ENCODE measurements at places on chromosomes 3 and 15.

DNA sequence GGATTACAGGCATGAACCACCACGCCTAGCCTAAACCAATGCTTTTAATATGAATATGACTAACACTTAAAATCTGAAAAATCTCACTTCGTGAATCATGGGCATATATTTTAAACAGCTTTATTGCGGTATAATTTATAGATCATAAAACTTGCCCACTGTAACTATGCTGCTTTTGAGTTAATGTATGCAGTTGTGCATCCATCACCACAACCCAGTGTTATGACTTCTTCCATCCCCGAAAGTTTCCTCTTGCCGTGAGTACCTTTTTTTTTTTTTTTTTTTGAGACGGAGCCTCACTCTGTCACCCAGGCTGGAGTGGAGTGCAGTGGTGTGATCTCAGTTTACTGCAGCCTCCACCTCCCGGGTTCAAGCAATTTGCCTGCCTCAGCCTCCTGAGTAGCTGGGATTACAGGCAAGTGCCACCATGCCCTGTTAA is 7.1 kb downstream of the KAT2B start:
- DNase-seq = no peak

GRCh38 chr3:139917226-139917785 is 17.7 kb upstream of the CLSTN2 start:
- DNase-seq = no peak

- peak; percentile 51 for DNase-seq
Observed at GRCh38 chr15:32866454-32867312, 148.9 kb downstream of the GREM1 start.

- no peak for DNase-seq
Observed at GRCh38 chr3:183349421-183350157, 78.8 kb downstream of the MCF2L2 start.

DNA sequence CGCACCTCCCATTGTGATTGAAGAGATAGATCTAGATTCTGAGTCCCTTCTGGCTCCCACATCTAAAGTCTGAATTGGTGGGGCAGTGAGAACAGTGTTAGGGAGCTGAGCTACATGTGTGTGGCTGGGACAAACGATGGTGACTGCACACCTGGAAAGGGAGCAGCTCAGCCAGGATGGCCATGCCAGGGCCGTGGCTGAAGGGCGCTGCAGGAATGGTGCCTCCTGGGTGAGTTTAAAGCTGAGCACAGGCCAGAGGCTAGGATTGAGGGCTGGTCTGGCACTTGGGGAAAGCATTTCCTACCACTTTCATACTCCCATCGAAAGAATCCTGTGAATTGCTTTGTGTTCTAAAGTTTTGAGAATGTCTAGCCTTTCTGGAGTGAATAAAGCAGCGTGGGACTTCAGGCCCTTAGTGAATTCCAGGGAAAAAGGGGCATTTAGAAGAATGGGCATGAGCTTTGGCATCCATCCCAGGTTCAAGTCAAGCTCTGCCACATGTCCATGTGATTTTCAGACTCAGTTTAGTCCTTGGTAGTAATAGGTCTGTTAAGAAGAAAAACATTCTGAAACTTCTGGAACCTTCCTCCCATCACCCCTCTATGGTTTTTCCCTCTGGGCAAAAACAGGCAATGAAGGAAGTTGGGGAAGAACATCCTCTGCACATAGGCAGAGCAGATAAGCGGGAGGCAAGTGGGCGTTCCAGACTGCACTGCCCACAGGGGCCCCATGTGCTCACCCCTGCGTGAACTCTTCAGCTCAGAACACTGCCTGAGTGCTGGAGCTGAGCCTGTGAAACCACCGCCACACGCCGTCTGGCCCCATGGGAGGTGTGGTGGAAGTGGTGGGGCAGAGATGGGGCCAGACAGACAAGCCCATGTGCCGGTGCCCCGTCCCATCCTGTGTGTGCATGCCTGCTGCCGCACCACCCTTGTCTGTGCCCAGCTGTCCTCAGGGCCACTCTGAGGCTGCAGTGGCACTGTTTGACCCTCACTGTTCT is 12.9 kb upstream of the CPNE9 start:
- no peak for DNase-seq

DNA sequence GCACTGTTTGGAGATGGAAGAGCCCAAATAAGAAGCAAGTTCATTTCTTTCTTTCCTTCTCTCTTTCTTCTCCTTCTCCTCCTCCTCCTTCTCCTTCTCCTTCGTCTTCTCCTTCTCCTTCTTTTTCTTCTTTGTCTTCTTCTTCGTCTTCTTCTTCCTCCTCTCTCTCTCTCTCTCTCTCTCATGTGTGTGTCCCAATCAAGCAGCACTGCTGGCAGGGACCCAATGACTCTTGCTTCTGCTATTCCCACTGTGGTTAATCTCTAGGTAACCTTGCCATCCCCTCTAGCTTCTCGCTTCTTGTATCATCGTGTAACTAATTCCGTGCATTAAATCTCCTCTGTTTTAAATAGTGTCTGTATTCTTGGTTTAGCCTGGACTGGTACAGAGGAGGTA is 26.1 kb upstream of the ZNF280D start:
- no peak for DNase-seq

DNA sequence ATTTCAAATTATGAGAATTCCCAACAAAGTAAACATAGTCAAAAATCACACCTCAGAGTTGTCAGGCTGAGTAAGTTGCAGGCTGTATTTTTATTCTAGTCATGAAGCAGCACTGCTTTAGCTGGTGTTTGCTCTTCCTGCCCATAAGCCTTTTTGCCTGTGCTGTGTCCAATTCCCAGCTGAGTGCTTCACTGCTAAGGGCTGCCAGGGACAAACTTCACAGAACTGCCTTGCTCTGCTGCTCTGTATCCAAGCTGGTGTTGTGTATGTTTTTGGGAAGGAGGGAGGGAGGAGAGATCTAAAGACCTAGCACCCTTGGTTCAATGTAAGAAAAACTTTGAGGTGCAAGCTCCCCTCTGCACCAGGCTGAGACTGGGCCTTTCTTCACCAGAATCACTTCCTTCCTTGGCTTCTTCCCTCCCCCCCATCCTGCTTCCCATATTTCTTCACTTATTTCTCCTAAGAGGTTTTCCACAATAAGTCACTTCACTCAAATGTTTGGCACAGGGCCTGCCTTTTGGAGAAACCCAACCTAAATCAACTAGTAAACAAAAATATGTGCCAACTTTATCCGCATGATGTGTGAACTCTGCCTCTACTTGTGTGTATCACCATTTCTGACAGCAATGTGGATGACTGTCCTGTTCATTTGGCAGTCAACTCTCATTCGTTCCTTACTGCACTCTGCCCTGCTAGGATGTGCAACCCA is 156.1 kb downstream of the TBL1XR1 start:
- peak; percentile 93 for DNase-seq

DNA sequence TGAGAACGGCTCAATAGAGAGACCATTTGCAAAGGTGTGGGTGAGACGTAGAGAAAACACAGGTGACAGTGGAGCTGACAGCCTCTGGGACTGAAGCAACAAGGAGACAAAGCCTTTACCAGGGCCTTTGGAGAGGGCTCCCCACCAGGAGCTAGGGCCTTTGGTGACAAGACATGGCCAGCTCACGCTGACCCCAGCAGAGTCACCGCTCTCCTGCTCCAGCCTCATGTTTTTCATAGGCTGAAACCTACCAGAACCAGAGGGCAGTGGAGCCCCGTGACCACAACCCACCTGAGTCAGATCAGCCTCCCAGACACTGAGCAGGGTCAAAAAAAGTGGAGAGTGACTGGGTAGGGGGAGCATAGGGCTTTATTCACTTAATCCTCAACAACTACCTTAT is 214.7 kb downstream of the SHQ1 start:
- DNase-seq = no peak

DNA sequence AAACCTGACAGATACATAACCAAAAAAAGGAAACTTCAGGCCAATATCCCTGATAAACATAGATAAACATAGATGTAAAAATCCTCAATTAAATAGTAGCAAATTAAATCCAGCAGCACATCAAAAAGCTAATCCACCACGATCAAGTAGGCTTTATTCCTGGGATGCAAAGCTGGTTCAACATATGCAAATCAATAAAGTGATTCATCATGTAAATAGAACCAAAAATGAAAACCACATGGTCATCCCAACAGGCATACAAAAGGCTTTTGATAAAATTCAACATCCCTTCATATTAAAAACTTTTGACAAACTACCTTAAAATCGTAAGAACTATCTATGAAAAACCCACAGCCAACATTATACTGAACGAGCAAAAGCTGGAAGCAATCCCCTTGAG is 882.2 kb downstream of the NTRK3 start:
- no peak for DNase-seq

All from lung (tissue), 17 donors.